NCI-H187 treated with DMSO at 0.1 percent for 48 hours (cell line): ENCODE measurements at places on chromosomes 3 and 15.
A peak's percentile ranks its signal among the peaks of the same experiment; 100 is the strongest.

- DNase-seq, result no peak
Observed at GRCh38 chr3:192928720-192929119, 11.1 kb upstream of the MB21D2 start.

DNA sequence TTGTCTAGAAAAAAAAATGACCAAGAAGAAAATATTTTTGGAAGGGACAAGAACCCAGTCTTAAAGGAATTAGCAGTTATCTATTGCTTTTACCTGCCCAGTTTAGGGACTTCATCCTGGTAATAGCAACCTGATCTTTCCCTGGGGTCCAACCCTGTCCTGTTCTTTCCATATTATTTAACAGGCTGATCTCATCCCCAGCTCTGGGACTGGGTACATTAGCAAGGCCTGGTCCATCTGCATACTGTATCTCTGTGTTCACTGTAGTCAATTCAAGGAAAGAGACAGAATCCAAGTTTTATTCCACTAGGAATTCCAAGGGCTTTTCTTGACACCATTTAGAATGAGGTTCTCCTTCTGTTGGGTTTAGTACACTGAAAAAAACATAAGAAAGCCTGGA, 191.7 kb upstream of the GADL1 start:
- no peak for DNase-seq

DNA sequence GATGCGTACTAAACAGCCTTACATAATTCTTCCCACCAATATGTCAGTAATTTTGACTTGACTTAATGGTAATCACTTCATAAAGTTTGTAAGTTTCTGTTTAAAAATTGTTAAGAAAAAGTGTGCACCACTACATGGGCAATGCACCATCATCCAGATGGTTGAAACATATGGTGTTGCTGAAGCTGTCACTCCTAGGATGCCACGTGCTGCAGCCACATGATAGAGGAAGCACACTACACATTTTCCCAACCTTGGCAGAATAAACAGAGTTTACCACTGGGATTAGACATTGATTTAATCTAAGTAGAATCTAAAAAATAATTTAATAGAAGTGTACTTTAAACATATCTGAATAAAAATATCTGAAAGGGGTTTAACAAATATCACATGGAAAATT, 1209.9 kb downstream of the NSUN3 start:
- DNase-seq, result no peak

- no peak for DNase-seq
Observed at GRCh38 chr3:187957165-187957581, 196.8 kb upstream of the LPP start.

- no peak for DNase-seq
Observed at GRCh38 chr15:62124176-62124972, 40.7 kb downstream of the C2CD4B start.

GRCh38 chr3:165820671-165821123, 16.5 kb downstream of the BCHE start:
- DNase-seq, result no peak

GRCh38 chr15:68249058-68249713, 19.7 kb upstream of the CLN6 start:
- DNase-seq, result no peak

- peak; percentile 52 for DNase-seq
Observed at GRCh38 chr3:195807681-195808121, 4.0 kb downstream of the MUC4 start.

GRCh38 chr3:55879901-55880331, 392.8 kb upstream of the WNT5A start:
- no peak for DNase-seq

DNA sequence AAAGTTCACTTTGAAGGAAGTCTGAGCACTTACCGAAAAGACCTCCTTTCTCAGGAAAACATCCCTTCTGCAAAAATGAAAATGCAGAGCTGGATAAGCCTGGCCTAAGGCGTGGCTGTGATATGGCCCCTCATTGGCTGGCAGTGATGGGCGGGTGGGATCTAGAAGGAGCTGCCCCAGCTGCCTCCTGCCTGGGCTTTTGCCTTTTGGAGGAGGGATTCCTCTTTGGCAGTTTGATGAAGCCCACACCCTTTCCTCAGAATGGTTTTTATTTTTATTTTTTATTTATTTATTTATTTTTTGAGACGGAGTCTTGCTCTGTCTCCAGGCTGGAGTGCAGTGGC, 4.0 kb upstream of the DZIP1L start:
- DNase-seq, result no peak

- DNase-seq, result no peak
Observed at GRCh38 chr3:138136201-138136600, 4.0 kb upstream of the A4GNT start.

- DNase-seq, result no peak
Observed at GRCh38 chr3:77320514-77320913, 280.6 kb downstream of the ROBO2 start.

DNA sequence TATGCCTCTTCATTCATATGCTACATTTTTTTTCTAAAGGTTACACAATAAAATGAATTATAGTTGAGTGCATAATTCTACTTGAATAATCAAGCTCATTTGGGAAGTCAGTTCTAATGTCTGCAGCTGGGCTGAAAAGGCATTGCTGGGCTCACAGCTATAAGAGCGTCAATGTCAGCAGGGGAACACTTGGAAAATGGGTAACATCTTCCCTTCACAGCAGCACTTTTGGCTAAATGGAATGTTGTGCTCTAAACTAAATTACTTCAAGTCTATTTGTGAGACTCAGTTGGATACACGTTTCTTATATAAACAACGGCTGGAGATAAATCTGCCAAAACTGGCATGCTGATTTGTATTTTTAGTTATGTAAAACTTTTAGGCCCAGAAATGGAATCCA, 357.8 kb downstream of the TBL1XR1 start:
- no peak for DNase-seq

DNA sequence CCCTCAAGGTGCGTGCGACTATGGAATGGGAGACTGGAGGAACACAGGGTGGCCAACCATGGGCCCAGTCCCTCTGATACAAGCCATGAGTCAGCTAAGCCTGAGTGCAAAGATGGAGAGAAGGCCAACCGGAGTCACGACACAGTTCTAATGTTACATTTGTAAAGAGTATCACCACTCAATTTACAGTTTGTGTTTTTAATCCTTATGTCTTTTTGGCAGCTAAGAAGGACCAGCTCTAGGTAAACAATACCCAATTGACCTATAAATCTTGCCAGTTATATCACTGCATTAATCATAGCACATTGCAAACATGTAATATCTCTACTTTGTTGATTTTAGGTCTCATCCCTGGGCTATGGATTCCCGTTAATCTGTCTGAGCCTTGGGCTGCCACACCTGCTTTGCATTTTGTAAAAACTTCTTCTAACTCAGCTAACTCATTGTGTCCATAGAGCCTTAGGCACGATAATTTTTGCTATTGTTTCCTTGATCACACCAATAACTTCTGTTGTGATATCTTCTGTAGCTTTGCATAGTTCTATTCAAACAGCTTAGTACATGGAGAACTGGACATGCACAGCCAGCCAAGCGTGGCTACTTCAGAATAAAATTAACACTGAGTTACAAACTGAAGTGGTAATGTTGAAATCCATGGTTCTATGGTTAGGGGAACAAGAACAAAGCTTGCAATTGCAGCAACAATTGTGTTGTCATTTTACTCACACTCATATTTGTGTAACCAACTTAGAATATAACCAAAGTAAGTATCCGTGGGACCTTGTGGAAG, 50.3 kb downstream of the LSM3 start:
- no peak for DNase-seq

GRCh38 chr15:69637818-69638217, 185.2 kb downstream of the RPLP1 start:
- DNase-seq, result no peak

DNA sequence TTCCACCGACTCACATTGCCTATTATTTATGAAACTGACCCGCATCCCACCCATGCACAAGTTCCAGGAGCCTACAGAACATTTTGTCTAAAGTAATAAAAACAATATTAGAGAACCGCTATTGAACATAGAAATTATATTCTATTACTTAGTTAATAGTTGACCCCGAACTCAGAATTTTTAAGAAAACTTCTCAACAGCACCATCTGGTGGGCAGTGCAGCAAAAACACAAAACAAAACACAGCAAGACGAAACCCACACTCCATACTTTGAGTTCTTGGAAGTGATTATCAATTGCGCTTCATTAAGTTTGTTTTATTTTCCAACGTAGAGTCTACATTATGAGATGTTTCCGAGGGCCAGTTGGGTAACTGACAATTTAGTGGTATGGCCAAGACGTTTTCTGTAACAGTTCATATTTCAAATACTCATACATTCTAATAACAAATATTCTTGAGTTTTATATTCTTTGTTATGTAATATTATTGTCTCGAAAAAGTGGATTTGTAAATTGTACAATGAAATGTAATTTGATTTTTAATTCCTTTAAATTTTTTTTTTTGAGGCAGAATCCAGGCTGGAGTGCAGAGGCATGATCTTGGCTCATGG, 24.0 kb upstream of the C3orf70 start:
- DNase-seq, result peak; percentile 15
